ENCODE measurements at places on chromosomes 1 and 21. TPM values are rescaled to one million over a fixed set of nuclear protein-coding genes. Genes with fewer than 3 reads are reported as not detected.

The FAF1 gene
- polyA plus RNA-seq: 53.3 TPM

DNA sequence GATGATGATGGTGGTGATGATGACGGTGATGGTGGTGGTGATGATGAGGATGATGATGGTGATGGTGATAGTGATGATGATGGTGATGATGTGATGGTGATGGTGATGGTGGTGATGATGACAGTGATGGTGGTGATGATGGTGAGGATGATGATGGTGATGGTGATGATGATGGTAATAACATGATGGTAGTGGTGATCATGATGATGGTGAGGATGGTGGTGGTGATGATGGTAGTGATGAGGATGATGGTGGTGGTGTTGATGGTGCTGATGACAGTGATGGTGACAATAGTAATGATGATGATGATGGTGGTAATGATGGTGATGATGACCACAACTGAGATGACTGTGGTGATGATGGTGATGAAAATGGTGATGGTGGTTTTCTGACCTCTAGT lies 4.9 kb downstream of the ACTRT2 start:
- DNase-seq: no peak

DNA sequence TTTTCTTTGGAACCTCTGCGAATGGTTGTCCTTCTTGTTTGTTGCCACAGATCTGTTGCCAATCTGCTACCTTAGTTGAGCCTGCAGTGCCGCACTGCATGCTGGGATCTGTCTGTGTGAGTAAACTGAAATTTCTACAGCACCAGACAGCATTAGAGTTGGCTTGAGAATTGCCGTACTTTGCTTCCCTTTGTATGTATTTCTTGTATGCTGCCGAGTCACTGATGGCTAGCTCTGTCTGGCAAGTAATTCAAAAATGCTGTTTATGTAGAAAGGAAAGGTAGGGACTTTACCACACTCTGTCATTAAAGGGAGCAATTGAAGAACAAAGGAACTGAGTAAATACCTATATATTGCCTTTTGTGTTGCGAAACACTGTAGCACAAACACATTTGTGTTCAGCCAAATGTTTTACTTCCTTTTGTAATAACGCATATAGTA lies 857.4 kb downstream of the USP25 start:
- peak; percentile 81 for DNase-seq

DNA sequence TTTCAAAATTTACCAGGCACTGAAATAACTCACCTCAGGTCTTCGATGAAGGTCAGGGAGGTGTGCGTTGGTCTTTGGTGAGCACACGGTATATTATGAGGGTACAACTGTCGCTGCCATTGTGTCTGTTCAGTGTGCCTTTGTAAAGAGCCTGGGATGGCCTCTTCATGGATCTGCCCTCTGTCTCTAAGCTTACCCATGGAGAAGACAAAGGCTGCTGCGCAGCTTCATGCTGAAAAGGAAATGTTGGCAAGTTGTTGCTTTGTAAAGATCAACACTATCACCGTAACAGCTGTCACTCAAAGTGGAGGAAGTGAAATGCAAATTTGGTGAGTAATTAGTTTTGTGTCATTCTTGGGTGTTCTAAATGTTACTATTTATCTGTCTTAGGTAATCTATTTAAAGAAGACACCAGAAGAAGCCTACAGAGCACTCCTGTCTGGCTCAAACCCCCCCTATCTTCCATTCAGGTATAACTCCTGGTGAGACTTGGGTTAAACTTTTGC lies 71.6 kb downstream of the CDC14A start:
- no peak for DNase-seq

DNA sequence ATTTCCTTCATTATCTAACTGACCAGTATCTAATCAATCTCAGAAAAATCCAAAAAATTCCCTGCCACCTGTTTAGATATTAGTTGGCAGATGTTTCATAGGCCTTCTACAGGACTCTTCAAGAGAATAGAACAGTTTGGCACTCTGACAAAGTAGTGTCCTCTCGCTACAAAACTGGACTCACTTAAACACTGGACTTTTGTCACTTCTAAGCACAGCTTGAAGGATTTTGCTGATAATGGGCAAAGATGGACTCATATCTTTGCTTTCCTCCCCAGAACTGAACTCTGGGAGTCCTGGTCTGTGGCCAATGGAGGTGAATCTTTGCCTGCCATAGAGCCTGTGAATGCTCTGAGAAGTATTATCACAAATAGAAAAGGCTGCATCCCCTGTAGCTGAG lies 58.2 kb upstream of the ZNF326 start:
- DNase-seq: no peak

GRCh38 chr1:15141935-15142539 lies 11.5 kb upstream of the TMEM51 start:
- peak; percentile 71 for DNase-seq

The RNF186 gene
- not detected for polyA plus RNA-seq

- DNase-seq: no peak
Measured at GRCh38 chr1:81414488-81415015, 386.2 kb upstream of the ADGRL2 start.

Data from foreskin keratinocyte (primary cell).